ENCODE measurements at places on chromosomes 1 and 21.

DNA sequence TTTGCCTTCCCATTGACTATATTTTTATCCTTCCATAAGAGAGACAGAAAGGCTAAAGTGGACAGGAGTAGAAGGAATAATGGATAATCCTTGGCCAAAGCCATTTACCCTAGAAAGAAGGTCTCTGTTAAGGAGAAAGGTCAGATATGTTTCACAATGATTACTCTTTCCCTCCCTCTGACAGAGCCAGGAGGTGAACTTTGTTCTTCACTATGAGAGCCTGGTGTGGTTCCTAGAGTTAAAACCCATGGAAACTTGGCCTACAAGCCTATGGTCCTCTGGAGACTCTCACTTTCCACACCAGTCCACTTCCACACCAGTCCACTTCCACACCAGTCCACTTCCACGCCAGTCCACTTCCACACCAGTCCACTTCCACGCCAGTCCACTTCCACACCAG lies 479.9 kb upstream of the ZP4 start:
- DNase-seq: no peak

DNA sequence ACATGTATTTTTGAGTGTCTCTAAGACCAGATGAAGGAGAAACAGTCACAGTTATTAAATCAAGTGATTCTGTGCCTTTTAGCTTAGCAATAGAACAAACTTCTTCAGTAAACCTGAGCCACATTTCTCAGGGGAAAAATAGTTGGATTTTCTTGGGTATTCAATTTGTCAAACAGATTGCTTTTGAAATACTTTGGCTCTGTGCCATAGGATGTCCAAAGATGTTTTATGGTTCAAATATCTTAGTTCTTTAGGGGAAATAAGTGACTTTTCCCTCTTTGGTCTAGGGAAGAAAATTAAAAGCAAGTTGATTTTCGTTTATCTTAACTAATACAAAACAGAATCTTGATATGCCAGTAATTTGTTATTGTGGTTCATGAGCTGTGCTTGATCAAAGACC lies 125.9 kb downstream of the ATP5PO start:
- DNase-seq: no peak

GRCh38 chr1:5729636-5730145 lies 262.5 kb downstream of the NPHP4 start:
- DNase-seq: no peak

- DNase-seq: no peak
Measured at GRCh38 chr1:204741440-204741839, 55.9 kb upstream of the LRRN2 start.

DNA sequence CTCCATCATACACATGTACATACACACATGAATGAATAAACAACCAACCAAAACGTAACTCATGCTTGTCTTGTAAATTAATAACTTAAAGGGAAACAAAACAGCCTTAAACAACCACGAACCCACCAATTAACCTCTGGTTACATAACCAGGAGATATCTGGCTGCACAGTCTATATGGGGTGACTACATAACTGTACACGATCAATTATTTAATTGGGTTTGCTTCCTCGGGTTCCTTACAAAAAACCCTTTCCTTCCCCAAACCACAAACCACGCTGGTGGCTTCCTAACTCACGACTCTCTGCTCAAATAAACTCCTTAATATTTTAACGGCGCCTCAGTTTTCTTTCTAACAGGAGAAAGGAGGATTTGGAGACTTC lies 744 bp downstream of the ZNF670 start:
- DNase-seq: no peak

DNA sequence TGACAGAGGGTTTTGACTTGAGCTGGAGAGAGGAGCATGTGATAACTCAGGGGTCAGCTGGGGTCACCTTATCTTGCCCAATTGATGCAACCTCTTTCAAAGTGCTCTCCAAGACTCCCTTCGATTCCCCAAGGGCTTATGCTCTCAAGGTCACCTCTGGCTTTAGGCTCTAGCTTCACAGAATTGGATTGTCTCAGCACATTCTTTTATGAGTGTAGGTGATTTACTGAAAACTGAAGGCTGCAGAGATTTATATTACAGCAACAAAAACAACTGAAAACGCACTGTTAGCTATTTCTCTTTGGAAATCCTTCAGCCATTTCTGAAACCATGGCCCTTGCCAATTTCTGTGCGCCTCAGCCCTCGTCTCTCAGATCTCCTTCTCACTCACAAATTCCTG lies 34.5 kb upstream of the MAP1LC3C start:
- no peak for DNase-seq

All from Ammon's horn (tissue), 1 donor.